ENCODE measurements at places on chromosomes 2 and 18. TPM values are rescaled to one million over a fixed set of nuclear protein-coding genes. Genes with fewer than 3 reads are reported as not detected.

The LGALSL gene
- 0.81 TPM for polyA plus RNA-seq

The EVA1A gene
- polyA plus RNA-seq, result not detected

DNA sequence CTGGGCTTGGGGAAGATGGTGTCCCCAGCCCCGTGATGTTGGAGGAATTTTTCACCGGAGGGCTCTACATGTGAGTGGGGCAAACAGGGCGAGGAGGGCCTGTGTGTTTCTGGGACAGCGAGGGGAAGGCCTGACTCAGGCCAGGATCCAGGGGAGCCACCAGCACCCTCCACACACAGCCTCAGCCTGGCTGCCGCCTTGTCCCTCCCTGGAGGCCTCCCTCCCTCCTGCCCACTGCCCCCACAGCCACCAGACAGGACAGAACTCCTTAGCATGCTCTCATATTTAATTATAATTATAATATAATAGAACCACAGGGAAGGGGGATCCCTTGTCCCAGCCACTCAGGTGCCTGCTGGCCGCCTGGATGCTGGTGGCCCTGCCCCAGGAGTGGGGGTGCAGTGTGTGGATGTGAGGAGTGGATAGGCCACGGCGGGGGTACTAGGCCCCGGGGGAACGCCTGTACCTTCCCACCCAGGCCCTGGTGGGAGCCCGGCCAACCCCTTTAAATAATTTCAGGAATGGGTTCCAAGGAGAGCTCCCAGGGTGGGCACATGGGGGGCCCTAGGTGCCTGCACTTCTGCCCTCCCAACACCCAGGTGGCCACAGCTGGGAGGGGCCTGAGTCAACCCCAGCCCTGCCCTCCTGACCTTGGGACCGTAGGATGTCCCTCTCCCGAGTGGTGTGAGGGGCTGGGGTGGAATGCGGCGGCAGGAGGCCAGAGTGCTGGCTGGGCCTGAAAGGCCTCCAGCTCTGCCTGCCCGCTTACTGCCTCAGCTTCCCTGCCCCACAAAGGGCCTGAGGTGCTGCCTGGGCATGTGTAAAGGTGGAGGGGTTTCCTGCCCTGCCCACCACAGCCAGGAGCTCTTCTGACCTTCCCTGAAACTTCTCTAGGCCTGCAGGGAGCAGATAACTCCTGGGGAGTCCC, 8.8 kb downstream of the PDCD1 start:
- H3K4me1 ChIP-seq, result peaks cover 4% of the 10 kb centered on the region
- no peak overlapping the region for H3K4me3 ChIP-seq
- no peaks in the 10 kb centered on the region for H3K36me3 ChIP-seq
- H3K27me3 ChIP-seq, result peaks cover 21% of the 10 kb centered on the region
- no peak for DNase-seq

DNA sequence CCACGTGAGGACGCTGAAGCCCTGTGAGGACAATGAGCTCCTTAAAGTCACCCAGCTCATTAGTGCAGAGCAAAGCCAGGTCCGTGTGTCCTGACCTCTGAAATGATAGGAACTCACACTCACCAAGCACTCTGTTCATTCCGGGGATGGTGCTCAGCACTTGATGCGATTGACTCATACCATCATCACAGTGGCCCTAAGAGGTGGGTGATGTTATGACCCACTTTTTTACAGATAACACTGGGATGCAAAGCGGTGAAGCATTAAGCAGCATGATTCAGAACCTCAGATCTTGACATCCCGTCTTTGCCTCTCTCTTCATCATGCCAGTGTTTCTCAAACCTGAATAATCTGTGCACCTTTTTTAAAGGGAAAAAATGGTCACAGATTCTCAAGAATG, 234.8 kb downstream of the ALPK2 start:
- H3K36me3 ChIP-seq, result no peaks in the 10 kb centered on the region
- H3K27me3 ChIP-seq, result no peaks in the 10 kb centered on the region
- H3K4me1 ChIP-seq, result no peaks in the 10 kb centered on the region
- no peak overlapping the region for H3K4me3 ChIP-seq
- DNase-seq, result no peak

The TMEM237 gene
- 1.9 TPM for polyA plus RNA-seq

DNA sequence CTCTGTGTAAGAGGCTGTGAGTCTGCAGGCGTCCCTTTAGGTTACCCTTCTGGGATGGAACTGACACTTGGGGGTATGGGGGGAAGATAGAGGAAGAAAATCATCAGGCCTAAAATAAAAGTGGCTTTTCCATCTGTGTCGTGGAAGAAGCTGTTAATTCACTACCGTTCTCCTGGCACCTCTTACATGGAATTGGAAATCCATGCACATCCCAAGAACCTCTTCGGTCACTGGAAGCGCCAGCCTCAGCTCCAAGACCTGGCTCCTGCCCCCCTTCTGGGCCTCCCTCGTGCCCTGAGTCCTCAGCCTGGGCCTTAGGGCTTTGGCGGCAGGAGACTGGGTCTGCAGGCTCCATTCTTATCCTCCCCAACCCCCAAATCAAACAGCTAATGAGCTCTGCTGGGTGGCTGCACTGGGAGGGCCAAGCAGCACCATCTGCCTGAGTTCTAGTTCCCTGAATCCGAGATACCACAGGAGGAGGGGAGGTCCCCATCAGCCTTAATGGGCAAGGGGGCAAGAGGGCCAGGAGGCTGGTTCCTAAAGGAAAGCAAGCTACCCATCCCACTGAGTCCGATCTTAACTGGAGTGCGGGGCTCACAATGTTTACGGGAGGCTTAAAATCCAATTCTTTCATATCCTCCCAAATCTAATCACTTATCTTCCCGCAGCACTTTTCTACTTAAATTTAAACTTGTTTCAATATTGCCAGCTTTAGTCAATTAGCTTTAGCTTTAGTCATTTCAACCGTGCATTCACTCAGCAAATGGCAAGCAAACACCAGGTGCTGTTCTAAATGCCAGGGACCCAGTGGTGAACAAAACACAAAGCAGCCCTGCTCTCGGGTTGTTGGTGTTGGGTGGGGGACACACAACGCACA, 52.8 kb downstream of the FAM178B start:
- H3K4me1 ChIP-seq, result no peaks in the 10 kb centered on the region
- no peak overlapping the region for H3K27ac ChIP-seq
- no peak overlapping the region for H3K4me3 ChIP-seq
- H3K36me3 ChIP-seq, result no peaks in the 10 kb centered on the region
- peaks cover 4% of the 10 kb centered on the region for H3K27me3 ChIP-seq
- DNase-seq, result no peak

DNA sequence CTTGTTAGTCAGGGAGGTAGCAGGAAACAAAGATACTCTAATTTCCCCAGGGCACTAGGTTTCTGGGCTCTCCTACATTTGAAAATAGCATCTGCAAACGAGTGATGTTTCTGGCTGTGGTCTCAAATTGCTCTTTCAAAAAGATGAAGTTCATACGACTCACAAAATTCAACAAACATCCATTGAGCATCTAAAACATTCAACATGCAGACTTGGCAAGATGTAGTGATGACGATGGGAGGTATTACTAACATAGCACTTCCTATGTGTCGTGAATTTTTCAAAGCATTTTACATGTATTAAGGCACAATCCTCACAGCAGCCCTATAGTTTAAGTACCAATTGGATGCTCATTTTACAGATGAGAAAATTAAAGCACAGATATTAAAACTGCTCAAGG, 5.2 kb downstream of the CCBE1 start:
- DNase-seq, result no peak
- H3K27me3 ChIP-seq, result peaks cover 65% of the 10 kb centered on the region
- H3K27ac ChIP-seq, result no peak overlapping the region
- peaks cover 12% of the 10 kb centered on the region for H3K36me3 ChIP-seq

DNA sequence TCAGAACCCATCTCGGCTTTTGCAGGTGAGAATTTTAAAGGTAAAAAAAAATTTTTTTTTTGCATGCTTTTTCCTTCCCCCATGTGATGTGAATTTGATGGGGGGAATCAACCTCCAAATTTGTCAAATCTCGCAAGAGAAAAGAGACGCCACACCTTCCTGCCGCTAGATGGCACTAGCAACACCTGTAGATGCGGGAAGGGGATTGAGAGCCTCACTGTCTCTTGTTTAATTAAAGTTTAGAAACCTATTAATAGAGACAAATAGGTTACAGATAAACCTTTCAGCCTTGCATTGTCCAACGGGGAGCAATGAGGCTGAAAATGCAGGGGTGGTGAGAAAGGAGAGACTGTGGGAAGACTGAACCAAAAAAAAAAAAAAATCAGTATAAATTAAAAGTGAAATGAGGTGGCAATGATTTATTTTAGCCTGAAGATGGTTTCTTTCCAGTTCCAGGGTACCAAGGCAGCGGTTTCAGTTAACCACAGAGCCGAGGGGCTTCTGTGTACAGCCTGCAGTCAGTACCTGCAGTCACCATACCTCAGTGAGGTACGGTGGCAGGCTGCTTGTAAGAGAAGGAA, 84.6 kb downstream of the NRP2 start:
- peak; percentile 33 for DNase-seq
- H3K27ac ChIP-seq, result no peak overlapping the region
- H3K27me3 ChIP-seq, result peaks cover 28% of the 10 kb centered on the region
- H3K4me1 ChIP-seq, result peaks cover 13% of the 10 kb centered on the region

DNA sequence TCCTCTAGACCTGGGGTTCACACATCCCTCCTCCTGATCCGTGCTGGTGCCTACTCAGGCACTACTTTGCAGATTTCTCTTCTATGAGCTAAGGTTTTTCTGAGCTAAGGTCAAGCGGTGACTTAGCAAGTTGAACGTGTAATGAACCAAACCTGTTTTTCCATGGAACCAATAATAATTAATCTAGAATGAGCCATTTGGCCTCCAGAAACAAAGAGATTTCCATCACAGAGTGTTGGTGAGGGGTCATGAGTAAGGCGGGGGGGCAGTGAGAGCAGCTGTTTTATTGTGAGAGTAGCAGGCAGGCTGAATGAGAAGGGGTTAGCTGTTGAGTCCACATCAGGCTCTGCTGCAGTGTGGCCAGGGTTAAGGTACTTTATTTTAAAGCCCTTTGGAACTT, 112.0 kb upstream of the FOSL2 start:
- peaks cover 8% of the 10 kb centered on the region for H3K36me3 ChIP-seq
- no peaks in the 10 kb centered on the region for H3K27me3 ChIP-seq
- no peaks in the 10 kb centered on the region for H3K4me1 ChIP-seq
- H3K27ac ChIP-seq, result no peak overlapping the region
- no peak overlapping the region for H3K4me3 ChIP-seq
- no peak for DNase-seq

The GDF7 gene
- 0.33 TPM for polyA plus RNA-seq

The LRP2 gene
- not detected for polyA plus RNA-seq
